Activated CD4-positive, alpha-beta T cell treated with anti-CD3 and anti-CD28 coated beads, Interleukin-2, amount 50 U/mL, for 4 hours (primary cell): ENCODE measurements at places on chromosomes 12 and 14.

DNA sequence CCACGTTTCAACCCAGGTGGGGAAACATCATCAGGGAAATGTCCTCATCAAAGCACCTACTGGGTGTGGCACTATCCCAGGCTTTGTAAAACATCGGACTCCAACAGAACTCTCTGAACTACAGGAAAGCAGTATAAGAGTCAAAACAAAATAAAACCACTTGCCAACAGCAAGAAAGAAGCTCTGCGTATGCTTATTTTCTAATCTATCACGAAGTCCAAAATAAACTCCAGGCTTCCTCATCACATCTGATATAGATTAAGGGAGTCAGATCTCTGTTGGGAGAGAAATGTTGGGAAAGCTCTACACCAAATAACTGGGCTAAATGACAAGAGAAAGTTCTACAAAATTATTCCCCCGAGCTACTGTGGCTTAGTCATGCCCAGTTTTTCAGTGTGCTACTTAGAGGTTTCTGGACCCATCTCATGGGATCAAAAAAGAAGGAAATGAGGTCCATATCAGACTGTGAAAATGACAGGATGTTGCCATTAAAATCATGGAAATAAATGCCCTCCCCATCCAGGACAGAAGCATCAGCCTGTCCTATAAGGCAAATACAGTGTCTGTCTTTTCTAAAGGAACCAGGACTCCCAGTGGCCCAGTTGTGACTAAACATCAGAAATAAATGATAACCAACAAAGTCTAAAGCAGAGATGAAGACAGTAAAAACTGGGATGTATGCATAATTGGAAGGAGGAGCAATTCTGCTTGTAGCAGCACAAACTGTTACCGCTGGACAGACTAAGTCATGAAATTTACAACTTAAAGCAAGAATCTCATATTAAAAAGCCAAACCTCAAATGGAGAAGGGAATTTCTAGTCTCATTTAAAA, 149.5 kb downstream of the STXBP6 start:
- DNase-seq: no peak

DNA sequence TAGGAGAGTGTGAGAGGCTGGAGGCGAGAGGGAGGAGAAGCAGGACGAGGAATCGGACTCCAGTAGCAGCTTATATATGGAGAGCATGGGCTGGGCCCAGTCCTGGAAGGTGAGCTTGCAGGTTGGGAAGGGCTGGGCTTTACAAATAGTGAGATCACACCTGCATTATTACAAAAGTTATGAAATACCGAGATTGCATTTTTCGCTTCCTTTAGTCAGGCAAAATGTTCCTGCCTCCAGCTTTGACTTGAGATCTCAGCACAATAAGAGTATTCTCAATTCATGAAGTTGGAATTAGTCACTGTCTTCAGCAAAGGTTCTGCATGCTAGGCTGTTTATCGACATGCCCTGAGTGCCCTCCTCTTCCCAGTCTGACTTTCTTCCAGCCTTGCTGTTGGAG, at the start of gene KRT6B:
KRT6B (minus strand) TSS at position 46 of the 400 bp plus-strand sequence. CDS start 68 bp downstream, outside the sequence.
- DNase-seq: no peak

- DNase-seq: no peak
These were observed 966.1 kb downstream of the FSCB start for GRCh38 chr14:43540948-43541347.

- DNase-seq: no peak
These were observed 20.6 kb downstream of the COX14 start for GRCh38 chr12:50132505-50133135.

DNA sequence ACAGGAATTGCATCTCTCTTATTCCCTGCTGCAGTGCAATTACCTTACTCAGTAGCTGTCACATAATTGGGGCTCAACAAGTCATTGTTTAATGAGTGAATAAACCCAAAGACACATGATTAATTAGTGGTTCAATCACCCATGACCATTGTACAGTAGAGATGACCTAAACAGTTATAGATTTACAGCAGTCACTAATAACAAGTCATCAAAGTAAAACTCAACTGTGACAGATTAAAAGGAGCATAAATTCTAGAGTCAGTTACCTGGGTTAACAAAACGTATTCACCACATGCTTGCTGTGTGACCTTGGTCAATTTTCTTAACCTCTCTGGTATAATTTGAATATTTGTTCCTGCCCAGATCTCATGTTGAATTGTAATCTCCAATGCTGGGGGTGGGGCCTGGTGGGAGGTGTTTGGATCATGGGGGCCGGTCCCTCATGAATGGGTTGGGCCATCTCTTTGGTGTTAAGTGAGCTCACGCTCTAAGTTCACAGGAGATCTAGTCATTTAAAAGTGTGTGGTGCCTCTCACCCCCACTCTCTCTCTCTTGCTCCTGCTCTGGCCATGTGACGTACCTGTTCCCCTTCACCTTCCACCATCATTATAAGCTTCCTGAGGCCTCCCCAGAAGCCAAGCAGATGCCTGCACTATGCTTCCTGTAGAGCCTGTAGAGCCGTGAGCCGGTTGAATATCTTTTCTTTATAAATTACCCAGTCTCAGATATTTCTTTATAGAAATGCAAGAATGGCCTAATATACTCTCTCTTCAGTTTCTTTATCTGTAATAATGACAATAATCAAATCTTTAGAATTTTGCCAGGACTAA, 141.9 kb upstream of the PLEKHG7 start:
- DNase-seq: no peak

GRCh38 chr14:80636071-80636470, 305.5 kb downstream of the CEP128 start:
- DNase-seq: no peak

GRCh38 chr12:44294649-44295048, 458.8 kb downstream of the TMEM117 start:
- no peak for DNase-seq

- DNase-seq: no peak
These were observed 65.7 kb upstream of the SRSF5 start for GRCh38 chr14:69701291-69701690.

DNA sequence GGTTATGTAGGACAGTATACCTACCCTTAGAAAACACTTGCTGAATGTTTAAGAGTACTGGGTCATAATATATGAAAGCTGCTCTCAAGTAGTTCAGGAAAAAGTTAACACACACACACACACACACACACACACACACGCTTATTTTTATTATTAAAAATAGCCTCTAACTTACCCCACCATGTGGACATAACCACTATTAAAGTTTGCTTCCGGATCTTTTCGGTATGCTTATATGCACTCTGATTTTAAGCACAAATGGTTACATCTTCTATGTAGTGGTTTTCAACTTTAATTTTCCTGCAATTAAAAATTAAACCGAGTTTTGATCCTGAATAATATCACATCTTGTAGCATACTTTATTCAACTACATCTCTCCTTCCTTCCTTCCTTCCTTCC, 84.9 kb upstream of the TRAF3 start:
- DNase-seq: no peak

DNA sequence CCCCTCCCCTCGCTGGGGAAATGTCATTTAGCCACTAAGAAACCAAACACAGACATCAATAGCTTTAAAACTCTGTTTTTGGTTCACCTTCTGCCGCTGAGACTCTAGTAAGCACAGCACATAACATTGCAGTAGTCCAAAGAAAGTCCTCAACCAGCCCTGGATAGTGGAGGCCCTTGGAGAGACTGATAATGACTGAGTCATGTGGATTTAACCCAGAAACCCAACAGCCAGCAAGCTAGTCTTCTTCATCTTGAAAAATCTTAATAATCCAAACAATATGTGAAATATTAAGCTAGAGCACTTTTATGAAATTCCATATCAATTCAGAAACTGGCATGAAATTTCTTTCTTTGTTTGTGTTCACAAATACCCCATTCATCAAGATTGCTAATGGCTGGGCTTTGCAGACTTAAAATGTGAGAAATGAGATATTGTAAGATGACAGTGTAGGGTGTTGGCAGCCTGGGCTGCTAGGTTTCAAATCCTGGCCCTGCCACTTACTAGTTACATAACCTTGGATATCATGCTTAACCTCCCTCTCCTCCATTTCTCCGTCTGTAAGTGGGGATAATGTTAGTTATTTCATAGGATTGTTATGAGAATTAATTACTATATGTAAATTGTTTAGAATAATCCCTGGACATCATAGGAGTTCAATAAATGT, 40.1 kb downstream of the RERG start:
- no peak for DNase-seq

GRCh38 chr12:127398016-127398710, 868.8 kb upstream of the TMEM132C start:
- no peak for DNase-seq

DNA sequence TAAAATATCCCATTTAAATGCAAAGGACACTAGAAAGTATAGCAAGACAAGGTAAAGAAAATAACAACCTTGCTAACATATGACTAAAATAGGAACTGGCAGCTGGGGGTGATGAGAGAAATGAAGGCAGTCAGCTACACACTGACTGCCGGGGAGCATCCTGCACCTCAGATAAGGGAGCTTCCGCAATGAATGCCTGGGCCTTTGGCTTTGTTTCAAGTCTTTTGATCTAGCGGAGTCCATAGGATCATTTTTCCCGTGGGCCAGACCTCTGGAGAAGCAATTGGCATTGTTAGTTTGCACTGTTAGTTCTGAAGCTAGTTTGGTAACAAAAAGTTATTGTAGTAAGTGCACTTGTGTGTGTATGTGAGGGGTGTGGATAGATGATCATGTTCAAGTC, 639.9 kb downstream of the DIO2 start:
- DNase-seq: no peak

GRCh38 chr14:104781271-104782077, 14.1 kb downstream of the AKT1 start:
- DNase-seq: no peak

GRCh38 chr12:64720884-64721283, 38.3 kb downstream of the GNS start:
- DNase-seq: no peak

DNA sequence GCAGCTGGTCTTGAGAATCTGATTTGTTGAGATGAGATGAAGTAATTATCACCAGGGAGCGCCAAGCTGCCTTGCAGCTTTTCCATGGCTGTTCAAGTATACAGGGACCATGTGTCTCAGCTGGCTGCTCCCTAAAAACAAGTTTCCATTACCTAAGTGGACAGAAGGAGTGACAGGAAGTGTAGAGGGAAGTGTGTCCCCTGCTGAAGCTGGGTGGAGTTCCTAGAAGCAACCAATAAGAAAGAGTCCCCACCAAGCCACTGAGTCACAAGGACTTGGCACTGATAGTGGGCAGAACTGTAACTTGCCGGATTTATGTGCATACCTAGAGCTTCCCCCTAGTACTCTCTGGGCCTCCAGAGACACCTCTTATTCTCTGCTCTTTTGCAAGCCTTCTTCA, 1.5 kb upstream of the GPX2 start:
- no peak for DNase-seq

- DNase-seq: no peak
These were observed 22.3 kb upstream of the GNS start for GRCh38 chr12:64781280-64782190.

- DNase-seq: no peak
These were observed 29.4 kb upstream of the CIPC start for GRCh38 chr14:77068517-77069200.
